ENCODE measurements at places on chromosomes 2 and 18.

DNA sequence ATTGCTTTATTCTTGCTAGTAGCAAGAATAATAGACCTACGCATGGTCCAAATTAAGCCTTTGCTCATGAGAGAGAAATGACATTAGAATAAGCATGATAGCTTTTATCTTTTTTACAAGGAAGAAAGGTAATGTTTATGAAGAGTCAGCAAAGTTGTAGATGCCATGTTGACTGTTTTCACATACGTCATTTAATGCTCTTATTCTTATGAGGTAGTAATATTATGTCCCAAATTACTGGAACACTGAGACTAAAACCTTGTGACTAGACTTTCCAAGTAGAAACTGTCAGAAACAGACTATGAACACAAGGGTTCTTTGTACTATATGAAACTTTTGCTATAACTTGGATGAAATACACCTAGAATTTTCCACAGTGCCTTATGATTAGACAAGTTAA lies 552.8 kb upstream of the SLC8A1 start:
- DNase-seq: no peak

DNA sequence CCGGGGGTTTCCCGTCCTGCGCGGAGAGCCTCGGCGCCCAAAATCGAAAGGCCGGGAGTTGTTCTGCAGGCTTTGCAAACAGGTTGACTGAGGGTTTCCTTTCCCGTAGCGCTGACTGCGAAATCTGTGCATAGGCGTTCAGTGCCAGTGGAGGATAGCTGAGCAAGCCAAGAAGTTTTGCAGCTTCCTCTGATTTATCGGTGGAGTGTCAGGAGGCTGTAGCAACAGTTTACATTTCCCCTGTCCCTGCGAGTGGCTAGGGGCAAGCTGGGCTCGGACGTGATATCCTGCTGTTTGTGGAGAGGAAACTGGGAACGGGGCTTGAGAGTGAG lies 694 bp downstream of the THSD7B start:
- no peak for DNase-seq

DNA sequence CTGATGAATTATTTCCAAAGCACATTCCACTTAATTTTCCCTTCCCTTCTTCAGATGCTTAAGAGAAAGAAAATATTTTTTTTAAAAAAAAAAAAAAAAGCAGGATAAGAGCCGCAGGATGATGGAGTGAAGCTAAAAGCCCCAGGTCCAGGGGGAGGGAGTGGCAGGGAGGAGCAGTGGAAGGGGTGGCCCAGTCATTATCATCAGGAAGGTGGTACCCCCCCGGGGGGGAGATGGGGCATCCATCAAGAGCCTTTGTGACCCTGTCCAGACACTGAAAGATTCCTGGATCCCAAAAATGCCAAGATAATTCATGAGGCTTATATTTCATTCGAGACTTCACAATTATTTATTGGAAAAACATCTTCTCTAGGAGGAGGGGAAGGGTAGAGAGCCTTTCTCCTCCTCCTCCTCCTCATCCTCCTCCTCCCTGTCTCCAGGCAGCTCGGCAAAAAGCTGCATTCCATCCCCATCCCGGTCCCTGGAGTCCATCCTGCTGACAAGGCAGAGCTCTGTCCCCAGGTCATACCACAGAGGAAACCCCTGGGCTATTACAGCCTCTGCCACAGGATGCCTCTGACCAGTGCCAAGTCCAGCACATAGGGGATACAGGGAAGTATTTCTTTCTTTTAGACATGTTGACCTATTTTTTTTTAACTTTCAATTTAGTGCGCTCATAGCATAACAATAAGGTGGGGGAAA lies 125.3 kb downstream of the TWIST2 start:
- no peak for DNase-seq

GRCh38 chr2:212945526-212945925 lies 205.9 kb downstream of the IKZF2 start:
- DNase-seq: no peak

DNA sequence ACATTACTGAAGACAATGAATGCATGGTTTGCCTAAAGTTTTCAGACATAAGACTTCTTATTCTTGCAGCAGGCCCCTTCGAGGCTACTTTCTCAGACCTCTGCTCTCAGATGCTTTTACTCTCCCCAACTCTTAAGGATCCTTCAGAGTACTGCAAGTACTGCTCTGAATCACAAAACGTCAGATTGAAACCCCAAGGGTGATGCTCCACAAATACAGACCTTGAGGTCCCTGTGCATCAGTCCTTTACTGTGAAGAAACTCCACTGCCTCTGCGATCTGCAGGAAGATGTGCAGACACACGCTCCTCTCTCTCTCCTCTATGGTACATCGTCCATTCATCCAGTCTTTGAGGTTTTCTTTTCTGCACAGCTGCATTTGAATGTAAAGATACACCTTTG lies 52.8 kb downstream of the EIF2AK3 start:
- no peak for DNase-seq

All from NCI-H1417 (cell line).